Epithelial cell of esophagus (primary cell): ENCODE measurements at places on chromosomes 3 and 15.

DNA sequence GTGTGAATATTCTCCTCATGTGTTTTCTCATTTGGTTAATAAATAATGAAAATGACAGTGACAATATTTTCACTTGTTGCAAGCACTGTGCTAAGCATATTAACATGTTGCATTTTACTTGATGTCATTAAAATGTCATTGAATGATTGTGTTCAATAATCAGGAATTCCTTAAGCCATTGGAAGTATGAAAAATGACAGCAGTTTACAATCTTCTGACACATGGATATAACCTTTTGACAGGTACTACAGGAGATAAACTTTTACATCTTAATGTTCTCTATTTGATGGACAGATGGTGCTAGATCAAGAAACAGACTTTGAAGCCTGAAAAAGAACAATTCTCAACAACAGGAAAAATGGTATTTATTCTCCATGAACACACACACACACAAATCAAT lies 1138.3 kb downstream of the ROBO2 start:
- no peak for DNase-seq

GRCh38 chr15:60660290-60661051 lies 181.5 kb upstream of the ICE2 start:
- peak; percentile 60 for DNase-seq

- no peak for DNase-seq
Observed at GRCh38 chr3:159187232-159187631, 385.4 kb downstream of the MFSD1 start.

- peak; percentile 56 for DNase-seq
Observed at GRCh38 chr15:36951731-36952247, 148.6 kb downstream of the MEIS2 start.

GRCh38 chr3:186515125-186515524 lies 29.1 kb downstream of the CRYGS start:
- DNase-seq = no peak

GRCh38 chr3:138461246-138461645 lies 26.8 kb downstream of the ESYT3 start:
- no peak for DNase-seq

GRCh38 chr3:124076235-124076634 lies 84.3 kb upstream of the ROPN1 start:
- DNase-seq = no peak
